GM04503 (cell line): ENCODE measurements at places on chromosomes 3 and 15.

GRCh38 chr15:78599189-78599588, 21.6 kb downstream of the CHRNA3 start:
- no peak for DNase-seq

DNA sequence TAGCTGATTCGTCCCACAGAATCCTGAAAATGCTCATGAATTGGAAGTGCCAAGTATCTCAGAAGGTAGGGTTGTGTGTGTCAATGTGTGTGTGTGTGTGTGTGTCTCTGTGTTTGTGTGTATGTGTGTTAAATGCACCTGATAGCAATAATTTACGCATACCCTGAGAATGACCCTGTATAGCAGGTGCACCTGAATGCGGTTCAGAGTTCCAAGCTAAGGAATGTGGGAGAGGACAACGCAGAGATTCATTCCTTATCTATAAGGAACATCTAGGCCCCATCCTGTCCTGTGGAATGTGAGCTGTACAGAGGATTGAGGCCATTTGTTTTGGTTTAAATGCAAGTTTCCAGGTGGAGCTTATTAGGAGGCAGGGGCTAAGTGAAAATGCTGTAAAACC, 49.1 kb upstream of the NEDD4 start:
- DNase-seq: no peak

GRCh38 chr3:152159328-152159727, 109.4 kb upstream of the MBNL1 start:
- DNase-seq: peak; percentile 60

DNA sequence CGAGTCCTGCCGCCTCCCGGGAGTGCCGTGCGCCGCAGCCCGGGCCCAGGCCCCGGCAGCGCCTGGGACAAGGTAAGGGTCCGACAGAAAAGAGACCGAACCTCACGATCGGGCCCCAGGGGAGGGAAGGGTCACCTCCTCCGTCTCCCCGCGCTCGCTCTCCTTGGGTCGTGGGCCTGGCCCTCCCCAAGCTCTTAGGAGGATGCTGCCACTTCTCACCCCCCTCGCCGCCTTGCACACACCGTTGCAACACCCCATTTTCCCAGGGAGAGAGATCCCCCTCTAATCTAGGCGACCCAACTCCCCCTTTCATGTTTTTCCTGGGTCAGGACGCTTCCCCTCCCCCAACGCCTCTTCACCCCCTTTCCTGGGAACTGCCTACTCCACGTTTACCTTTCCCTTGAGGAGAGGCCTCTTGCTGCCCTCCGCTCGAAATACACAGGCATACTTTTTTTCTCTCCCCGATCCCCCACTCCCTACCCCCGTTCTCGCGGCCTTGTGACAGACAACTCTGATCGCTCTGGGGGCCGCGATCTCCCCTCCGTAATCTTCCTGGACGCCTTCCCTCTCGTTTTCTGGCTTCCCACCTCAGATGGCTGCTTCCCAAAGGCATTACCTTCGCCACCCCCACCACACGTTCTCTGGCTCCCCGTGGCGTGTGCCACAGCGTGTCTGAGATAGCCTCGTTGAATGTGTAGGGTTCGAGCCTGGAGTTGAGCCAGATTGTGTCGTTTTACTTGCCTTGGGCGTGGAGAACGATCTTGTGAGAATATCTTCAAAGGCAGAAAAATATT, 688 bp downstream of the SETD5 start:
- DNase-seq: no peak
